Activated CD4-positive, alpha-beta T cell treated with anti-CD3 and anti-CD28 coated beads, Interleukin-2, amount 50 U/mL, for 48 hours (primary cell): ENCODE measurements at places on chromosomes 6 and 20.

DNA sequence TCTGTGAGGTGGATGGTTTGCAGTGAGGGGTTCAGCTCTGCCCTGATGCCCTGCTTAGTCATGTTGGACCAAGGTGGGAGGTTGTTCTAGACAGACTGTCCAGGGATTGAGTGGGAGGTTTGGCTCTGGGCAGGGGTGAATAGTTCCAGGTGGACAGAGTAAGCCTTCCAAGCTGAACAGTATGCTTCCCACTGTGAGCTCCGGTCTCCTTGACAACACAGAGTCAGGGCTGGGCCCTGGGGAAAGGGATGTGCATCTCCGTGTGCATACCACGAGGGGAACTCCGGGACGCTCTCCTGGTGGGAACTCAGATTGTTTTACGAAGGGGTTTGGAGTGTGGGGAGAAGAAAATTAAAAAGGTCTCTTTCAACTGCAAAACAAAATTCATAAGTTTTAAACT, 174.7 kb downstream of the DHX35 start:
- no peak for DNase-seq

GRCh38 chr6:106273087-106273486, 52.5 kb downstream of the ATG5 start:
- no peak for DNase-seq

DNA sequence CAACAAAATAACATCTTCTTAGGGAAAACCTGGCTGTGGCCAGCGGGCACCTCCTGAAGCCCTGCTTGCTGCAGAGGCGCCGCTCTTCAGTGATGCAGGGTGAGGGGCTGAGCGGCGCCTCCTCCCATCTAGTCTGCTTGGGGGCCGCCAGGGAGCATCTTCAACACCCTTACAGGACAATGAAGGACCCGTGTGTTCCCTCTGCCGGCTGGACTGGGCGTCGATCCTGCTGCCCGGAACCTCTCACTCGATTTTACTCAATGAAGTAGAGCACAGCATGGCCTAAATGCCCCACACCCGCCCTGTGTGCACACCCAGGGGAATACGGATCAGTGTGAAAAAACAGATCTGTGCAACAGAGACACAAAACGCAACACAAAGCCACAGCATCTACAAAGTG, 28.5 kb upstream of the MPC1 start:
- no peak for DNase-seq

DNA sequence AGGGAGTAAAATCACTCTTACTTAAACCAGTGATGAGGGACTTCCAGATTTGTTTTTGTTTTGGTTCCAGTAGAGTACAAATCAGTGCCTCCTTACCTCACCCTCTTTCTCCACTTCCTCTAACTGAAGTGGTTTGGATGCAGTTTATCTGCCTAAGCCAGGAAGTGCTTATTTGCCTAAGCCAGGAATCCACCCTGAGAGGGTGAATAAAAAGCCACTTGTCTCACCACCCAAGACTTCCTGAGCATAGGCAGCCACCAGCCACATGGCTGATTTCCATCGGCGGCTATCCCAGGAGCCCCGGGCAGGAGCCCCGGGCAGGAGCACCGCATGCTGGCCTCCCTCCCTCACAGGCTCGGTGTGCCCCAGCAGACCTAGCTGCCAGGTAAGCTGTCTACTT, 12.0 kb downstream of the LRP11 start:
- DNase-seq: no peak

GRCh38 chr20:18431206-18431605, 35.6 kb downstream of the DZANK1 start:
- no peak for DNase-seq

- no peak for DNase-seq
Measured at GRCh38 chr6:70163795-70164194, 139.1 kb downstream of the COL9A1 start.

DNA sequence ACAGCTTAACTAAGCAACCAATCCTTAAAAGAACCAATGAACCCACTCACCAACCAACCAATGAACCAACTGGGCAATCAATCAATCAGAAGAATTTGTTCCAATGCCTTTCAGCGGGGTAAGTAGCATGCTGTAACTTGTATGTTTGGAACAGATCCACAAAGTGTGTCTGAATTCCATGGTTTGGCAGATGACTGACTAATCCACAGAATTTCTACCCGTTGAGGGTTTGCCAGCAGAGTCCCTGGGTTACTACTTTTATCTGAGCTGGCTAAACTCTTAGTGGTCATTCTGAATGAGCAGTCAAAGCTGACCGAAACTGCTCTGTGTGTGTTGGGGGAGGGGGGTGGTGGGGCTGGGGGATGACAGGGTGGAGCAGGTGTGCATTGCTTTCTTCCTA, 125.0 kb upstream of the JAG1 start:
- DNase-seq: no peak

DNA sequence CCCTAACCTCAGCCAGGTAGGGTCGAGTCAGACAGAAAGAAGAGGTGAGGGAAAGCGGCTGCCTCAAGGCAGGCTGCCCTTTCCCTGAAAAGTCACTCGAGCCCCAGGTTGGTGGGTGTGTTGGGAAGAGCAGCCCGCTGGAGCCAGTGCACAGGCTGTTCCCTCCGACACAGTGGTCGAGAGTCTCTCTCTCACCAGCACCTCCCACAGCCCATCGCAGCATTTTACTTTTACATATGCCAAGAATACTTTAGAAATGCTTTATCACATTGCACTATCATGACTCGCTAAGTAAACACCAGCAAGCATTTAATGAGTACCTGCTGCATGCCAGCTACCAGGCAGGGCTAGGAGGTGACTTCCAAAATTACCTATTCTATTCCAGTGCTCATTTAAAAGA, 1.7 kb downstream of the PRPH2 start:
- no peak for DNase-seq

- DNase-seq: no peak
Measured at GRCh38 chr6:132016396-132016795, 65.2 kb upstream of the CCN2 start.
